ENCODE measurements at places on chromosomes 5 and 9.

DNA sequence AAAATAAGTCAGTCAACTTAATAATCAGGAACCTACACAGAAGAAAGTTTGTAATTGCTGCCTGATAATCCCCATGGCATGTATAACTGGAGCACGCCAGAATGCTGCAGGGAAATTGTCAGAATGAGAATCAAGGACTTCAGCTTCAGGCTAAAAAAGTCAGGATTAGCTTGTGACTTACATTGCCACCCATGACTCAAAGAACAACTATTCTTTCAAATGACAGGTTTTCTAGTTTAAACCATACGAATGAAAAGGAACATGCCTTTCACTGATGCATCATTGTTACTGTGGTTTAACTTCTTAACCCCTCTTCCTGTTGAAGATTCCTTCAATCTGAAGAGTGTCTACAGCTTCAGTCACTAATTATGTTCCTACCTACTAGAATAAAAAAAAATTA lies 112.4 kb downstream of the ISL1 start:
- DNase-seq: no peak

DNA sequence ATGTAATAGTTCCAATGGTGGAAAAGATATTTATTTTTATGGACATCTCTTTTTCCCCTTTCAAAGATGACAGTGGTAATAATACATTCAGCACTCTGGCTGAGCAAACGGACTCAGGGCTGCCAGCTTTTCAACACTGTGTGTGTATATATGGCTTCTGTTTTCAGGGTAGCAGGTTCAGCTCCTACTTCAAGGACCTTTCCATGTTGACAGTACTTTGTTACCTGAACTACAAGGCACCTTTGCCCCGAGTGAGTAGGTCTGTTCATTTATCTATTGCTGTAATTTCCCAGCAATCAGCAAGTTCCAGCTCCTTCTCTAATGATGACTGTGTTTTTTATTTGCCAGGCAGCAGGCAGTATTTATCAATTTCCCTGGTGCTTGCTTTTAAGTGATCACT lies 387.4 kb upstream of the KIF2A start:
- DNase-seq: no peak

DNA sequence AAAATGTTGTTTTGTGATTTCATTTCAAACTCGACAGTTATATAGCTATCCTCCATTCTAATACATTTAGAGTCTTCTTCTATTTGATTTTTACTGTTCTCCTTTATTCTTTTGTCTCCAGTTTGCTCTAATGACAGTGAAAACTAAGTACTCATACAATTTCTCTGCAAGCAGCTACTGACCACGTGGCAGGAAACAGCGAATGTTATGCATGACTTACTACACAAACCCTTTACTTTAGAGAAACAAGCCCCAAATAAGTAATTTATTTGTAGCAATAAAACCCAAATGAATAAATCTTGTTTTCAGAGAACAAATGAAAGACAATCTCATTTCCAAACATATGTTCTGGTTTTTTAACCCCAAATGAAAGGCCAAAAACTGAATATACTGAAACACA lies 41.9 kb downstream of the CDH6 start:
- DNase-seq: no peak

DNA sequence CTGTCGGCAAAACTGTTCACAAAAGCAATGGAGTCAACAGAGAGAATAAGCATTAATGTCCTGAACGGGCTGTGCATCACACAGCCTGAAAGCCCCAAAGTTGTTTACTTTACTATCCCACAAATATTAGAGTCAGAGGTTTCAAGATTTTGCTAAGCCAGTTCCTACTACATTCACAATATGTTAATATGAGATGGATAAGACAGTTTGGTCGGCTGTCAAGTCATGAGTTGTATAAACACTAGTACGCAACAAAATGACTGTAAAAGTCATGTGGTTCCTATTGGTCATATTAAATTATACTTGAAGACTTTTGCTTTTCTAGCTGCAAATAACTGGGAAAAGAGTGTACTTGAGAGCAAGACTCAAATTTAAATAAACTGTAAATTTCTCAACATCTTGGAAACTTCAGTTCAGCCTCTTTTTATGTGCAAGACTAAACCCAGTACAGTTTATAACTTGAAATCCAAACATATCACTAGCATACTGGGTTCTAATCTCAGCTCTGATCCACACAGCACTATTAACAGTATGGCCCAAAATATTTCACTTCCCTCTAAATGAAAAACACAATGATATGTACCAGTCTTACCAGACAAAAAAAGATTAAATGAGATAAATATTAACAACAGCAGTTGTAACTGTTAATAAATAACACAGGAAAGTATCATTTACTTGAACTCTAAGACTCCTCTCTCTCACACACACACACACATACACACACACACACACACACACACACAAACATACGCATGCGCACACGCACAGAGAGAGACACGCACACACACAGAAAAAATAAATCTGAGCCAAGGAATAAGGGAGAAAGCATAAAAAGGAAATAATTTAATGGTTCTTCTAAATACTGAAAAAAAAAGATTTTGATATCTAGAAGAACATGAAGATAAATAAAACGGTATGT lies 33.1 kb downstream of the FANCC start:
- no peak for DNase-seq

All from cortex of kidney (tissue), 1 donor.